NCI-H748 treated with DMSO at 0.1 percent for 48 hours (cell line): ENCODE measurements at places on chromosomes 3 and 15.

DNA sequence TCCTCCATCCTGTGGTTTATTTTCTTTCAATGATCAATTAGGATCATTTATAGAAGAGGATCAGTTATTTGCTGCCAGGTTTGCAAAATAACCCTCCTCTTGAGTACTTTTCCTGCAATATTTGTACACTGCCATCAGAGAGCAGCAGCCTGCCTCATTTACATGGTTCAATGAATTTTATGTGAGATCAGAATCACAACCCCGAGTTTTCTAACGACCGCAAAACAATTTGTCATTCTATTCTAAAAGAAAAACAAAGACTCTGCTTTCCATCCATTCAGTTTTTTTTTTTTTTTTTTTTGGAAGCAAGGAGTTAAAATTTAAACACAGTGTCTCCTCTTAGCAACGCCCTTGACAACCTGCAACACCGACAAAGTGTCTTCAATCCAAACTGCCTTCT lies 146.9 kb downstream of the RAB11A start:
- no peak for DNase-seq

DNA sequence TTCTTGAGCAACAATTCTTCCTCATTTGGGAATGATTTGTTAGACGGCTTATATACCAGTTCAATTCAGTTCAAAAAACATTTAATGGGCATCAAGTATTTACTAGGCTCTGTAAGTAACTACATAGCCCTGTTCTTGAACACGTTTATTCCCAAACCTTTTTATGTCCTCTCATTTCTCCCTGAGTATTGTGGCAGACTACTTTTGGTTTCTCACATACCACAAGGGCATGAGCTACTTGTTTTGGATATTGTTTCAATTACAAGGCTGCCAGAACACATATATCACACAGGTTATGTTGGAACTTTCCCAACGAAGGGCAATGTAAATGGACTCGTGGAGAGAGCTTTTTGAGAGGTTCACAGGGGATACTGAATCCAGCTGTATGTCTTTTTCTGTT lies 363.8 kb upstream of the NAALADL2 start:
- no peak for DNase-seq

- DNase-seq, result peak; percentile 12
Measured at GRCh38 chr3:72520690-72521308, 327.4 kb downstream of the SHQ1 start.

DNA sequence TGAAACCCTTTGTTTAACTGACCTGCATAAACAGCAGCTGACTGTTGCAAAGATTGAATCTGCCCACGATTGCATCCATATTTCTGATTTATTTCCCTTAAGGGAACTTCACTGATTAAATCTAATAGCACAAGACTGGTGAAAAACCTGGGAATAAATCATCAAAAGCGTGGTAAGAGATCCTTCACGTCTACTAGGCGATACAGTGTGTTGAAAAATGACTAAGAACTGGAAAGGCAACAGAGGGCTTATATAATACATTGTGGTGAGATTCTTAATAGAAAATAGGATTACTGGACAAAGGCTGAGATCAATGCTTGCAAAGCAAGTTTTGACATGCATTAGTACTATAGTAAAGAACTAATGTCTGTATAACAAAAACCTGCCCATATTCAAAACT lies 49.0 kb downstream of the POLQ start:
- no peak for DNase-seq

GRCh38 chr3:17782751-17783150 lies 40.3 kb upstream of the TBC1D5 start:
- no peak for DNase-seq

DNA sequence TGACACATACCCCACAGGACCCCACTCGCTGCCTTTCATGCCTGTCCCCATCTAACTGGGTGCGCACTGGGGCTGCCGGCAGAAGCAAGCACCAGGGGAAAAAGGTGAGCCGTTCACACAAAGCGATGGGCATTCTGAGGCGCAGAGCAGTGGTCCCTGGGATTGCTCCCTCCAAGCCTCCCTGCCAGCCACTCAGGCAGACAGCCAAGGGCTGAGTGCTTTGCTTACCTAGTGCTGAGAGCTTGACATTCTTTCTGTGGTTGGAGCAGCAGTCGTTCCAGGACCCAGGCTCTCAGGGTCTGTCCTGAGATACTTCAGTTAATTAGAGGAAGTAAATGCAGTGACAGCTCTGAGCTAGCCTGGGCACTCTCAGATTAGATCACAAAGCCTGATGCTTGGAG lies 5.7 kb downstream of the ESYT3 start:
- no peak for DNase-seq

- DNase-seq, result no peak
Measured at GRCh38 chr3:47817609-47818008, 14.7 kb downstream of the DHX30 start.
